Vagina (tissue), 2 donors: ENCODE measurements at places on chromosomes 6 and 20.

GRCh38 chr6:149046822-149047246 lies 270.7 kb upstream of the TAB2 start:
- DNase-seq, result no peak

DNA sequence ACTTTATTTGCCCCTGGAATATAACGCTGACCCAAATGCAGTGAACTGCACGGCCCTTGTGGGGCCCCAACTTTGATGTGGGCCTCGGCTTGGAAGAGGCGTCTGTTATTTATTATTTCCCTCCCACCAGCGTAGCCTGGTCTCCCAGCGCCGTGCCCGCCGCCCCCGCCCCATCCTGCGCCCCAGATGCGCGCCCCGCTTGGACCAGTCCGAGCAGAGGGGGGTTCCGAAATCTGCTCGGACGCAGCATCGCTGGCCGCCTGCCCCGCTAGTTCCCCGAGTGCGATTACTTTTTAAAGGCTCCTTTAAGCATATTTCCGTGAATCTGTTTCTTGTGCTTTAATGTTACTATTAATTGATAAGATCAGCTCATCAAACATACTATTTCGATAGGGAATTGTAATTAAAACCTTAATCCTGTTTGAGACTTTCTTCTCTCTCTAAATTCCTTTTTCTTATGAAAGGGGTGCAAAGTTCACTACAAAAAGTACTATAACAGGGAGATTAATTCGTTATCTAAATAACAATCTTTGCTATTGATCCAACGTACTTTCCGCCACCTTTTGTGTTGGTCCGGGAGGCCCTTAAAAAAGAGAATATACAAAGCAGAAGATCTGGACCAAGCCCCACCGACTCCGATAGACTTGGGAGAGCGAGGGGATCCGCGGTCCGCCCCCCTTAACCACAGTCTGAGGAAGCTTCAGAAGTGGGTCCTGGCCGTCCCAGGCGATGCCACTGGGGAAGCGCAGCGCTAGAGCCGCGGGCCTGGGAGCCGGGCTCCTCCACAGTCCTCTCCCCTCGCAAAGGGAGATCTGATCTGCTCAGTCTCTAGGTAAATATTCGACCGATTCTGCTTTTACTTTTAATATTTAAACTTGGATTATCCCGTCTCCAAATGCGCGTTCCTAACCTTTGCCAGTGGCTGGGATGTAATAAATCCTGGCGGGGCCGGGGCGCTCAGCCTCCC lies 10.2 kb downstream of the POU3F2 start:
- no peak for DNase-seq

GRCh38 chr6:31143148-31143547 lies 4.3 kb upstream of the PSORS1C2 start:
- no peak for DNase-seq

- DNase-seq, result no peak
Observed at GRCh38 chr6:129504456-129504855, 205.5 kb downstream of the ARHGAP18 start.

DNA sequence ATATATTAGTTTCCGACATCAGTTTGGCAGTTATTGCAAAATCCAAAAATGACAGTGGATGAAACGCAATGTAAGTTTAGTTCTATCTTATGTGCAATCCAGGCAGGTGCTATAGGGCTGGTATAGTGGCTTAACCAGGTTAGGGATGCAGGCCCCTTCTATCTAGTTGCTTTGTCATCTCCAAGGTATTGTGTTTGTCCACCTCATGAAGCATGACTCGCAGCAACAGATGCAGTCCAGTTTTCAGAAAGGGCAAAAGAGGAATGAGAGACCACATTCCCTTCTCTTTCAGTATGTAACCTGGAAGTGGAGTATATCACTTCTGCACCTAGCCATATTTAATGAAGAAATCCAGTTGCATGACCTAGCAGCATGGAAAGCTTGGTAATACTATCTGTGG lies 59.7 kb downstream of the PKIB start:
- DNase-seq, result no peak

DNA sequence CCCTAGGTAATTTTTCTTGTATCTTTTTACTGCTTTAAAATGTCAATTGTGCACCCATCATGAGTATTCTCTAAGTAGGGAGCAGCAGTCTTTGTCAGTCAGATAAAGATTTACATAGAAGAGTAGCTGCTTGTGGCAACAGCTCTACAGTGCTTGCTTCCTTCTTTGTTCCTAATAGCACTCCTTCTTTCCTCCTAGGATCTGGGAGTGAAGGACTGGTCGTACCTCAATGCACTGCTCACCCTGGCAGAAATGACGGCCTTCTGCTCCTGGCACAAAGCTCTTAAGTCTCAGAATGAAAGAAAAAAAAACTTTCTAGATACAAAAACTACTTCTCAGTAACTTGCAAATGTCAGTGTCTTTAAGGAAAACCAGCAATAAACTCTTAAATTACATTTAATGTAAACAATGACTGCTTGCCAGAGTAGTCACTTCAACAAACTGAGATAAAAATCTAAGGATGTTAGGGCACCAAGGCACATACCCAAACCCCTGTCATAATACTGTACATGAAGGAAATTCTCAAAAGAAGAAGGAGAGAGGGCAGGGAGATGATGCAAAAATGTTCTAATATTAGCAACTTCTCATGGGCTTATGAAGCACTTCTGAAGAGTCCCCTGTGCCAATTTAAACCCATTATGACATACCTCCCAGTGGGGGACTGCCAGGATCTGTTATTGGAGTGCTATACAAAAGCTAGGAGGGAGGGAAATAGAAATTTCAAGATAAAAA lies 34.0 kb downstream of the NCOA6 start:
- no peak for DNase-seq

DNA sequence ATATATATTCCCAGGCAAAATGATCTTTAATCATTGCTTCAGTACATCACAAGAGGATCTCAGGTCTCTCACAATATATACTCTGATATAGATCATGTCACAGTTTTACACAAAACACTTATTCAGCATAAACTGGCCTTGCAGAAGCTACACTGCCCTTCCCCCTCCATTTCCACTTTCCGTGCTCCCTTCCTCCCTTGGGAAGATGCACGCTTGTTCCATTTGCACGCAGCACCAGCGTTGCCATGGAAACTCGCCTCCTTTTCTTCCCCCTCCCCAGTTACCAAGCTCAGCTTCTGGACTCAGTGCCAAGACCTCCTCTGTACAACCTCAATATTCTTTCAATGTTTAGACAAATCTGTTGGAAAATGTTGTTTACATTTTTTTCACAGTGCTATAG lies 154.6 kb downstream of the RFPL4B start:
- no peak for DNase-seq

DNA sequence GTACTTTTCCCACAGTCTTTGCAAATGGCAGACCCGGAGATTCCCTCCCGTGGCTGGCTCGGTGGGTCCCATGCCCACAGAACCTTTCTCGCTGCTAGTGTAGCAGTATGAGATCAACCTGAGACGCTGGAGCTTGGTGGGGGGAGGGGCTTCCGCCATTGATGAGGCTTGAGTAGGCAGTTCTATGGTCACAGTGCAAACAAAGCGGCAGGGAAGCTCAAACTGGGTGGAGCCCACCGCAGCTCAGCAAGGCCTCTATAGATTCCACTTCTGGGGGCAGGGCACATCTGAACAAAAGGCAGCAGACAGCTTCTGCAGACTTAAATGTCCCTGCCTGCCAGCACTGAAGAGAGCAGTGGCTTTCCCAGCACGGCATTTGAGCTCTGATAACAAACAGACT lies 186.0 kb upstream of the KCNK16 start:
- DNase-seq, result no peak

DNA sequence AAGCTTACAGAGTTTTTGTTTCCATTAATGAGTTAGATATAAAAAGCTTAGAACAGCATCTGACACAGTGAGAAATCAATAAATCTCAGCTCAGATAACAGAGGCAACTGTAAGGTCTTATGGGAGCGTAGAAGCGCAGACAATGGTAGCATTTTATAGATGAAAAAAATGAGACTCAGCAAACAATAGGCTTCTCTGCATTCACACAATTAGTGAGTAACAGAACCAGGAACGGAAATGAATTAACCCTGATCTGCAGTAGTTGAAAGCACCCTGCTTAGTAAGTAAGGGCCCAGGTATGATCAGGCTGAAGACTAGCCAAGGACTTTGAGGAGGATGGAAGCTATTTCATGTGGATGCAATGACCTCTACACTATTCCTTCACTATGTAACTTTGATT lies 147.2 kb upstream of the EYA4 start:
- no peak for DNase-seq

- no peak for DNase-seq
Observed at GRCh38 chr20:23159947-23160318, 73.8 kb upstream of the CD93 start.

DNA sequence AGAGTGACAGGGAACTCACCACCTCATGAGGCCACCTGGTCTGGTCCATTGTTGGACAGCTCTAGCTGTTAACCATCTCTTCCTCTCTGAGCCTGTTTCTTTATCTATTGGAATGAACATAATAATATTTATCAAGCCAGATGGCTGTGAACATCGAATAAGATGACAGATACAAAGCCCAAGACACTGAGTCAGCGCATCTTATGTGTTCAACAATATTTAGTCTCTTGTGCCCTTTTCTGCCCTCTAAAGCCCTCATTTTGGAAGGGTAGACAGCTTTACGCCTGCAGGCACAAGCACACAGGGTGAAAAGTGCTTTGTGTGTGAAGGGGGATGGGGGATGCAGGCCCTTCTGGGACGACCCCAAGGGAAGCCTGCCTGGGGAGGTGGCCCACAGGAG lies 164.0 kb downstream of the GRM4 start:
- no peak for DNase-seq

- DNase-seq, result no peak
Observed at GRCh38 chr20:63963348-63963741, 6.4 kb downstream of the ZNF512B start.

DNA sequence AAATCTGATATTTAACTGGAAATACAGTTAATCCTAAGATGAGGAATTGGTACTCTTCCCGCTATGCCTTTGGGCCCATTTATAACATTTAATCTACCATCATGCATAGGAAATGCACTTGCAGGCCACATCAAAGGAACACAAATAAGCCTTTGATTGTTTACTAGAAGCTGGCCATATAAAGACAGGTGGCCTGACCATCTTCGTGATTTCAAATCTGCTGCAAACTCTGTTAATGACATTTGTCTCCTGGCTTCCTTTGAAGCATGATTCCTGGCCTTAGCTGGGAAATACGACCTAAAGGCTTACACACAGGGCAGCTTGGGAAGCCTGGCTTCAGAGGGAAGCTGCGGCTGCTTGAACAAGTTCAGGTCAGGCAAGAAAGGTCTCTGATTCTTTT lies 552.1 kb downstream of the CDH26 start:
- no peak for DNase-seq

GRCh38 chr20:31835977-31836852 lies 9.2 kb downstream of the FOXS1 start:
- no peak for DNase-seq

GRCh38 chr20:24309596-24309995 lies 159.8 kb upstream of the SYNDIG1 start:
- DNase-seq, result no peak

- DNase-seq, result no peak
Observed at GRCh38 chr6:134436950-134437349, 119.0 kb upstream of the SGK1 start.
